ENCODE measurements at places on chromosomes 3 and 15.

DNA sequence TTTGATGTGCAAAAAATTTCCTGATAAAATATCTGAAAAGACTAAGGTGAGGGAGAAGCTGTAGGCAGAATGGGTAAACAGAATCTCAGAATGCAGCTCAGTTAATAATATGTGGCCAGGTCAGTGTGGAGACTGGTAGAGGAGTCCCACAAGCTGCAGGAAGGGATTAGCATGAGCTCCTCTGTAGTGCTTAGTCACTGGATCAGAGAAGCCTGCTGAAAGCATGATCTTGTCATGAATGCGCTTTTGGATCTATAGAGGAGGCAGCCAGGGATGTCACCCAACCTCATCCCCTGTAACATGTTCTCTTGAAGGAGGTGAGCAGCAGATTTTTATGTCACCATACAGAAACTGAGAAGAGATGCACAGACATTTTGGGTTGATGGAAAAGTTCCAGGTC lies 1035.3 kb upstream of the GBE1 start:
- no peak for DNase-seq

- no peak for DNase-seq
Measured at GRCh38 chr3:171374661-171375285, 85.4 kb downstream of the TNIK start.

- DNase-seq, result peak; percentile 22
Measured at GRCh38 chr3:160003520-160004128, 15.0 kb downstream of the IL12A start.

DNA sequence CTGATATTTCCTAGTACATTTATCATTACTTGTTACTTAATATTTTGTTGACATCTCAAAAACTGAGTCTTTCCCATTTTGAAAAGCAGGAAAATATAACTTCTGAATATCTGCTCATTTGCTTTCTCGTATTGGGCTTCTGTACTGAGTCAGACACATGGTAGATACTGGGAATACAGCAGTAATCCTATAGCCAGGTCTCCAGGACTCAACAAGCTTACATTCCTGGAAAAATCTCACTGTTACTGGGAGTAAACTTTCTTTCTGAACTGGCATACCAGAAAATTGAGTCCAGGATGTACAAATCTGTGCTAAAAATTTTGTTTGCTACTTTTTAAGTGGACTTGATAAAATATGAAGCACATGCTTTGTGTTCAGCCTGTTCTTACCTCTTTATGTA lies 240.4 kb downstream of the RBMS3 start:
- DNase-seq, result no peak

DNA sequence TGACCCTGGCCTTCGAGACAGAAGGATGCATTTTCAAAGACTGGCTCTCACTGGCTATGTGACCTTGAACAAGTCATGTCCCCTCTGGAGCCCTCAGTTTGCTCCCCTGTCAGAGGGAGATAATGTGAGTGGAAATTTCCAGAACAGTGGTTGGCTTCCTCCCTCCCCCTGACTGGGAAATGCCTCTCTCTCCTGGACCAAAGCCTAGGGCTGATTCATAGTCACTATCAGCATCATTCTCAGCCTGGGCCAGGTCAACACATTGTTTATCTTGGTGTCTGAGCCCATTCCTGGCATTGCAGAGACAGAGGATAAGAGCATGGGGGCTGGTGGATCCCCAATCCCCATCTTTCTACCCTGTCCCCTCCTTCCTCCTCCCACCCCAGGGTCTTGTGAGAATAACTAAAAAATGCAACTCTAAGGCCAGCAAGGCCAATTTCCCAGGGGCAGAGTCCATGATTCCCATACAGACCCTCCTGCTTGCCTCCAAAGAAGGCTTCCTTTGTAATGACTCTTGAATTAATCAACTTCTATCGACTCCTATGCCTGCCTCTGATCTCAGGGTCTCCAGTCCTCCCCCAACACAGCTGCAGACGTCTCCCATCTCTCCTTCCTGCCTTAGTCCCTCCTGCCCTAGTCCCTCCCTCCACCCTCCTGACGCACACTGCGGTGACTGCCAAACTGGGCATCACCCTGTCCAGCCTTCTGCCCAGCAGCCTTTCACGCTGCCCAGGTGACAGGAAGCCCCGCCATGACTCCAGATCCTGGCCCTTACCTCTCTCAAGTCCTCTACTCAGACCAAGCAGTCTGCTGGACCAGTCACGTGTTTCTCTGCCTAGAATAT lies 35.4 kb upstream of the CORO2B start:
- DNase-seq, result no peak

DNA sequence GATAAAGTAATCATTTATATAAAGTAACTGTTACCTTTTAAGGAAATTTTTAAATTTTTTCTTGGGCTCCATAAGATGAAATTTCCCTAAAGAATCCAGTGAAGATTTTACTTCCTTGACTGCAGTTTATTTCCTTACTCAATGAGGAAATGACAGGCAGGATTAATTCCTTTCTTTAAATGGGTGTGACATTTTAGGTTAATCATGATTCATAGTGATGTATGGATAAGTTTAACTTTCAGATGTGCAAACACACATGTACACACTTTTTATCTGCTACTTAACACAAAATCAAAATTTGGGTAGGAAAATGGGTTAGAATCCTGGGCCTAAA lies 11.2 kb upstream of the LEO1 start:
- no peak for DNase-seq

- DNase-seq, result no peak
Measured at GRCh38 chr3:8183627-8184026, 318.0 kb upstream of the LMCD1 start.

GRCh38 chr3:12733566-12733965 lies 25.5 kb downstream of the TMEM40 start:
- no peak for DNase-seq

GRCh38 chr3:37726525-37727290 lies 135.0 kb upstream of the CTDSPL start:
- DNase-seq, result no peak

GRCh38 chr3:39712413-39713048 lies 96.9 kb upstream of the MYRIP start:
- DNase-seq, result no peak

GRCh38 chr15:34783991-34784390 lies 11.4 kb downstream of the ACTC1 start:
- no peak for DNase-seq

DNA sequence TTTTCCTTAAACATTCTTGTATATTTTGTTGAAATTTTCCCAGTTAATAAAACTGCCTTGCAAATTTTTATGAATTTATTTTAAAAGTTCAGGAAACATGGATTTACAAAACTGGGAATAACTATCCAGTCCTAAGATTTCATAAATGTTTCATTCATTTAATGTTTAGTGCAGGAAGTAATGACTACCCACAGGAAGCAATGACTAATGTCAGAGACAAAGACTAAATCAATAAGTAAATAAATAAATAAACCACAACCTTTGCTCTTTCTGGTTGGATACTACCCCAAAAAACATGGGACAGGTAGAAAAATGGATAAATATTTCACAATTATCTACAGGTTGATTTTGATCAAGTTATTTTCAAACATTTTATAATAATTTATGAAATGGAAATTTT lies 48.8 kb upstream of the TMCO5A start:
- no peak for DNase-seq

DNA sequence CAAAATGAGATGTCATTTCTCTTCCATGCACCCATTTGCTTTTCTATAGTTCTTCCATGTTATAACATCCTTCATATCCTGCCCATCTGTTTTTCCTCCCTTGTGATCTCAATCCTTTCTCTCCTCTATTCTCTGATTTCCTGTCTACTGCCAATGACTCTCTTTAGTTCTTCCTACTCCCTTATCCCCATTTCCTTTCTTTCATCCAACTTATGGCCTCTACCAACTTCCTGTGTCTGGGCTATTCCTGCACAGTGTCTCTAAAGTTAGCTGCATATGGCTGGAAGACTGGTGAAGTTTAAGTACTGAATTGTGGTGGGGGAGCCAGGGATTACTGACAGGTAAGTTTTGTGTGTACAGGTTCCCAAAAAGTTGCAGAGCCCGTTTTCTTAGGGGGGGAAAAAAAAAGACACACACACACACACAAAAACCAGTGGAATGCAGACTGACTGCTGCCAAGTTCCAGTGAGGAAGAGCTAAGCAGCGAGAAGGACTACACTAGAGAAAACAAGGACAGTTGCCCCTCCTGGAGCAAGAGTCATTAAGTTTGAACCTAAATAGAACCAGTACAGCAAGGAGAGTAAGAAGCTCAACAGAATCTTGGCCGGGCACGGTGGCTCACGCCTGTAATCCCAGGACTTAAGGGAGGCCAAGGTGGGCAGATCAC lies 28.8 kb downstream of the XRN1 start:
- DNase-seq, result no peak

- no peak for DNase-seq
Measured at GRCh38 chr3:188434594-188434993, 280.6 kb downstream of the LPP start.

GRCh38 chr3:160372780-160373179 lies 26.2 kb downstream of the IFT80 start:
- no peak for DNase-seq

GRCh38 chr3:79367803-79368202 lies 400.0 kb downstream of the ROBO1 start:
- no peak for DNase-seq

GRCh38 chr3:18428991-18429745 lies 4.0 kb upstream of the SATB1 start:
- no peak for DNase-seq

DNA sequence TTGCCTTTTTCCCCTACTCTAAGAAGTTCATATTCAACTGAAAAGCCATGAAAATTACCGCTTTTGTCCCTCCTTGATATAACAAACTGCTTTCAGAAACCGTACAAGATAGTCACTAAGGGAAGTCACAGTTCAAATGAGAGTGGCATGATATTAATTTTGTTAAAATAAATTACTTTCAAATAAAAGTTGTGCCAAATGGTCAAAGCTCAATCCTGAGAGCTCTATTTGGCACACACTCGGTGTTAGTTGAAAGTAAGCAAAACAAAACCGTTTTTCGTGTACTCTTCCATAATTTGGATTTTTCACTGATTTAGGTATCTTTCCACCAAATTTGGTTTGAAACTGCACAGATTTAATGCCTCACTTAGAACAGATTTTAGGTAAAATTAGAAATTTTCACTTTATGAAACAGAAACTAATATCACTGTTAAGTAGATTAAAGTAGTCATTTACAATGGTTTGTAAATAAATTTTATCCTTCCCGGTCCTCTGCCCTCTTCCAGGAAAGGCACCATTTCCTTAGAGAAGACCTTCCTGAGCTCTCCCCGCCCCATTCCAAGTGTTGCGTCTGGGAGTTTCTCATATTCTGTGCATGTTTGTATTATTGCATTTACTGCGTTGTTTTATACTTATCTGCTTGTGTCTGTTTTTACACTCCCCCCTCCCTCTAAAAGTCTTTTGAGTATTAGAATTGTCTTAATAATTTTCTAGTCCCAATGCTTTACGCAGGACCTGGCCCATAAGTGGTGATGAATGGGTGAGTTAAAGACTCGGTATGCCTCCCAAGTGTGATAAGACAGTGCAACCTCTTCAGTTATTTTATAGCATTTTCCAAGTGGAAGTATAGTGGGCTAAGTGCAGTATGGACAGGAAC lies 853 bp downstream of the TCAIM start:
- DNase-seq, result no peak

GRCh38 chr3:141430316-141430715 lies 56.5 kb upstream of the RASA2 start:
- DNase-seq, result no peak

DNA sequence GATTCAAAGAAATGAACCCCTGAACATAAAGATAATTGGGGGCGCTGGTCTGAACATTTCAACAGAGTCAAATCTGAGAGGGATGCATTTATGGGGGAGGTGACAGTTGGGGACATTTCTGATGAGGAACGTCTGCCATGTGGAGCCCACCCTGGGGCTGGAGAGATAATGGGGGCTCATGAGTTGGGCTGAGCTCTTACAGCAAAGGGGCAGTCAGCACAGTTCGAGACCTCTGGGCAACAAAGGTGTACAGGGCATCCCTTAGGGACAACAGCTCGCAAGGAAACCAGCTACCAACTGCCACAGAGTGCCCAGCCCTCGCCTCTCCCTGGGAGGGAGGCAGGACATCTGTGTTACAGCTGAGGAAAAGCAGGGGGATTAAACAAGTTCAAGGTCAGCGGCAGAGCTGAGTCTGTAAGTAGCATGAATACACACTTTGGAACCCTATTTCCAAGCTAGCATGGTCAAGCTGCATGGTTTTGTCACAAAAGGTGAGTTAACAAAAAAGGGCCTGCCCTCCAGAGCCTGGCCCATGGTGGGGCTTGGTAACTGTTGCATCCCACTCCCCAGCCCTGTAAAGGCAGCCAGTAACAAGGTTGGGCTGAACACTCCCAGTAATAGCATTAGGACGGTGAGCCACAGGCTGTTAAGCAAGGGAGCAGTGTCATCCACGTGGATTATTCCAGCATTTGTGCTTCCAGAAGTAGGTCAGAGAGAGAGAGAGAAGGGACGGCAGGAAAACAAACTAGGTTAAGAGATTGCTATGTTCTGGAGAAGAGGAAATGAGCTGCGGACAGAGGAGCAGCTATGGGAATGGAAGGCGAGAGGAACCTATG lies 4.3 kb downstream of the GNB5 start:
- DNase-seq, result no peak

- DNase-seq, result no peak
Measured at GRCh38 chr3:135753506-135753905, 212.0 kb upstream of the PPP2R3A start.

DNA sequence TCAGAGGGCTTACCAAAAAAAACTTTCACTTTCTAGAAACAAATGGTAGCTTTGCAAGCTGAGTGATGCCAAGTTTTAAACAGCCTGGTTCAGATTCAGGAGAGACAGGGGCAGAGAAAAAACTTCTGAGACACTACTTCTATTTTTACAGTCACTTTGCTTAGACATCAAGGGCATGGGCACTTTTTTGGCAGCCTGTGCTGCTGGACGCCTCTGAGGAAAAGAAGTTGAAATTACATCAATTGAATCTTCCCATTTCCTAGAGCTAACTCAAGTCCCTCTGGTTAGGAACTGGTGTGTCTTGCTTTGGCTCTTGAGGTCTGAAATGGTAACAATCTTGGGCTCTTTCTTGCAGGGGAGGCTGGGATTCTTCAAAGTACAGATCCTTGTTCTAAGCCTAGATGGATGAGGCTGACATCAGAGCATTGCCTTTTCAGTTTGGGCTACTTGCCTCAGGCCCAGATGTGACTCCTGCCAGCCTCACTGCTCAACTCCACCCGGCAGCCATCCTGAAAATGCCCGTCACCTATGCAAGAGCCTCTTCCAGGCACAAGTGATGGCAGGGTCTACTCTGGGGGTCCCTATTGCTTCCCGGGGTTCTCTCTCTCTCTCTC lies 357.5 kb downstream of the FOXP1 start:
- DNase-seq, result no peak

GRCh38 chr3:123764647-123765046 lies 119.5 kb downstream of the MYLK start:
- DNase-seq, result no peak

- no peak for DNase-seq
Measured at GRCh38 chr3:177234121-177234520, 36.8 kb upstream of the TBL1XR1 start.

- no peak for DNase-seq
Measured at GRCh38 chr3:128452678-128453275, 13.9 kb downstream of the DNAJB8 start.

GRCh38 chr3:10353661-10354360 lies 32.9 kb upstream of the SEC13 start:
- no peak for DNase-seq

- no peak for DNase-seq
Measured at GRCh38 chr3:148546959-148547358, 150.7 kb upstream of the AGTR1 start.

- DNase-seq, result no peak
Measured at GRCh38 chr3:99248130-99248529, 346.6 kb upstream of the DCBLD2 start.

- DNase-seq, result no peak
Measured at GRCh38 chr3:103126115-103126514, 691.3 kb downstream of the ZPLD1 start.

- DNase-seq, result no peak
Measured at GRCh38 chr15:51825698-51826097, 3.8 kb upstream of the TMOD3 start.

Measured in NCI-H345 (cell line).